Stimulated activated CD8-positive, alpha-beta memory T cell treated with anti-CD3 and anti-CD28 coated beads, Interleukin-4, amount 100 ng/mL, for 1 hour (primary cell): ENCODE measurements at places on chromosomes 12 and 14.

DNA sequence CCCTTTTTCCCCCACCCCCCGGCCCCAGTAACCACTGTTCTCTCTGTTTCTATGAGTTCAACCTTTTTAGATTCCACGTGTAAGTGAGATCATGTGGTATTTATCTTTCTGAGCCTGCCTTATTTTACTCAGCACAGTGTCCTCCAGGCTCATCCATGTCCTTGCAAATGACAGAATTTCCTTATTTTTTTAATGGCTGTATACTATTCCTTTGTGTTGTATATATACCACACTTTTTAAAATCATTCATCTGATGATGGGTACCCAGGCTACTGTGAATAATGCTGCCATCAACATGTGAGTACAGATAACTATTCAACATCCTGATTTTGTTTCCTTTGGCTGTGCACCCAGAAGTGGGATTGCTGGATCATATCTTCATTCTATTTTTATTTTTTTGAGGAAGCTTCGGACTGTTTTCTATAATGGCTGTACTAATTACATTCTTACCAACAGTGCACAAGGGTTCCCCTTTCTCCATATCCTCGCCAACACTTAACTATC, 54.7 kb downstream of the DDX51 start:
- DNase-seq = no peak

- DNase-seq = no peak
Observed at GRCh38 chr14:86299994-86300393, 770.0 kb downstream of the FLRT2 start.

DNA sequence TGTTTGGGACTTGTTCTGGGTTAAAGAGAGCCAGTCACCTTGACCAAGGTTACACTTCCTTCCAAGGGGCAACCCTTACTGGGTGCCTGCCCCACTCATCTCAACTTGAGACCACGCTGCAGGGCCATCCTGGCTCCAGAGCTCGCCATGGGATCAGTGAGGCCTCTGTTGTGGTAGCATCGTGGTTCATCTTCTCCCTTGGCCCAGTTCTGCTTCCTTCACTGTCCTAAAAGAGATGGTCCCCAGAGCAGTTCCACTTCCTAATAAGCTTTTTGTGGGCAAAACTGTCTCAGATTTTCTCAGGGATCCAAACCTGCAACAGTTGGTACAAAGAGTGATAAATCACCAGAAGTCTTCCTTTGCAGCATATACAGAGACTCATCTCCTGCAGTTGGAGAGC, 165.9 kb upstream of the TMEM260 start:
- no peak for DNase-seq

DNA sequence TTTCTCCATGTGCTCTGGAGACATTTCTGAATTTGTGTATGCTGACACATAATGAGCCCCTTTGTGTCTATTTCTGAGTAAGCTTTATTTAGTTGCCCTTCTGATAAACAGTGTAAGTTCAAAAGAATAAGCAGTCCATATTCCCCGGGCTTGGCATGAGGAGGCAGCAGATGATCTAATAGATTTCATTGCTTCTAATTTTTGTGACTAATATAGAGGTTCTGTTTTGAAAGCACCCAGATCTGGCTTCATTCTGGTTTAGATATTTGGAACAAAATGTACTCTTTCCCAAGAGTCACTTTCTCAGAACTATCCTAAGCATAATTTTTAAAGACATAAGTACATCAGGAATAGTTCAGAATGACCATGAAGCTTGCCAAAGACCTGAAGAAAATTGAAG, 290.9 kb downstream of the BTG1 start:
- no peak for DNase-seq

DNA sequence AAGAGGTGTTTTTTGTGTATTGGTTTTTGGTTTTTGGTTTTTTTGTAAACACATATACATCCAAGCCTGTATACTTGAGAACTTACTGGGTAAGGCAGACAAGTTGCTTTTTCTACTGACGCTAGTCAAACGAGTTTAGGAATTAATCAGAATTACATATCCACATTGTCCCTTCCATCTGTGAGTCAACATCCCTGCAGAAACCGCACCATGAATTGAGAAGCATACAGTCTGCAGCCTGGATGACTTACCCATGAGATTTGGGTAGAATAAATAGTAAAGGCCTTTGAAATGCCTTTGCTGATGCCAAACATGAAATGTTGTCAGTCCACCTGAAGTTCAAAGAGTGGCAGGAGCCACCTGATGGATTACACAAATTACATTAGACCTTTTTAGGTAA, 21.4 kb upstream of the C12orf42 start:
- no peak for DNase-seq

GRCh38 chr14:99737451-99737951, 53.4 kb downstream of the CYP46A1 start:
- DNase-seq = no peak

- no peak for DNase-seq
Observed at GRCh38 chr12:56477521-56478225, 9.3 kb downstream of the SPRYD4 start.

- DNase-seq = no peak
Observed at GRCh38 chr14:50021261-50022031, 94.9 kb downstream of the VCPKMT start.

DNA sequence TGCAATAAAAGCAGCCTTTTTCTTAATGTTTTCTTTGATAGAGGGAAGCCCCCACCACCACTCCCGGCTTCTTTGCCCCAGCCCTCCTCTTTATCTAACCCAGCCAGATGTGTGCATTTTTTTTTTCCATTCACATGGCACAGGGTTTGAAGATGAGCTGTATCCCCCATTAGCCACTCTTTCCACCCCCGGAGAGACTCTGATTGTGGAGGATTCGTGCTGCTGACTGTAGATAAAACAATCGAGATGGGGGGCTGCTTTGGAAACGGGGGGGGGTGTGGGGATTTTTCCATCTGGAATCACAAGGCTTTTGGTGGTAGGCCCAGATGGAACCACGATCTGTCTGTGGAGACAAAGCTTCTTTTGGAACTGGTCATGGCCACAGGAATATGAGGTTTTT, 46.2 kb upstream of the VASH1 start:
- DNase-seq = no peak

DNA sequence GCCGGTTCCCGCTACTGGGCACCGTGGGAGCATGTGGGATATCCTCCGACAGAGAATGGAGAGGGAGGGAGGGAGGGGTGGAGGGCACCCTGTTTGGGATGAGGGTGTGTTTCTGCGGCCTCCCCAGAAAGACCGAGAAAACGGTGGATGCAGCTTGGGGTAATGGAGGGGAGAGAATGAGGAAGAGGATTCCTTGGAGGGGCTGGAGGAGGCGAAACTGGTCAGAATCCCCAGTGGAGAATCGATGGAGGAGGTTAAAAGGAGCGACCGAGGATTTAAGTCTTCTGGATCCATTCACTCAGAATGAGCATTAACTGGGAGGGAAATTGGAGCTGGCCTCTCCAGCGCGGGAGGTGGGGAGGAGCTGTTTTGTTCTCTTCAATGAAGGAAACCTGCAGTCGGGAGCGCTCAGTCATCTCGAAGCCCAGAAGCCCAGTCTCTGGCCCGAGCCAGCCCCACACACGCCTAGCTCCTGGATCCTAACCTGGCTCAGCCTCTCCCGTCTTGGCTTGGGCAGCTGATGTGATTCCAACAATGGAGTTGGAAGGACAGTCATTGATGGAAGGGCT, 581 bp downstream of the ARG2 start:
- DNase-seq = no peak

DNA sequence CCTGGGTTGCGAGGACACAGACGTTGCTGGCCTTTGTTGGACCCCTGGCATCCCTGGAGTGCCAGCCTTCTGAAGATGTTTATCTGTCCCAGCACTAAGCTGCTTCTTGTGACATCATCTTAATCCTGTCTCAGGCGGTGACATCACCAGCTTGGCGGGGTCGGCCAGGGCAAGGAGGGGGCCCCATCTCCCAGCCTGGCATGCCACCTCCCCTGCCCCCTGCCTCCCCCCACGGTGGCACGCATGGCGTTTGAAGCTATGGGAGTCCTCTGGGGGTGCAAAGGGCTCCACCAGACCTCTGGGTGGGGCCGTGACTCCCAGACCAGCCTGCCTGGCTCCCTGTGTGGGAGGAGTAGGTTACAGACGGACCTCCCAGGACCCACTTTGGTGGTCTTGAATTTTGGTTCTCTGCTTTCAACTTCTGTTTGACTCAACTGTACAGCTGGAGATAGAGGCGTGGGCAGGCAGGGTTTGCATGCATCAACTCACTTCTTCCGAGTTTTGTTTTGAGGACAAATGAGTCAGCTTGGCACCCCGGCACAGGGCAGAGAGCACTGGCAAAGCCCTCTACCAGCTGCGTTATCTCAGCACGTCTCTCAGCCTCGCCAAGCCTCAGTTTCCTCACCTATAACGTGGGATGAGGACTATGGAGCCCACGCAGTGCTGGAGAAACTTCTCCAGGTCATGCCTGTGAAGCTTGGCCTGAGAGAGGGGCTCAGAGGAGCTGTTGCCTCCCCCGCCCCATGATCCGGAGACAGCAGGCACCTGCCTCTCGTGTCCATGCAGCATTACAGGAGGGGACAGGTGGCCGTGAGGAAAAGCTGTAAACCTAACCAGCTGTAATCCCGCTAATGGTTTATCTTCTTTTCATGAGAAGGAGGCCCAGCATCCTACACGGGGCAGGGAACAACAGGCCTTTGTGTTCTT, 38.8 kb upstream of the EML1 start:
- no peak for DNase-seq

GRCh38 chr12:53751336-53752191, at the start of gene CISTR:
Gene CISTR, minus strand, starts transcription at chr12:53751979.
- DNase-seq = no peak

DNA sequence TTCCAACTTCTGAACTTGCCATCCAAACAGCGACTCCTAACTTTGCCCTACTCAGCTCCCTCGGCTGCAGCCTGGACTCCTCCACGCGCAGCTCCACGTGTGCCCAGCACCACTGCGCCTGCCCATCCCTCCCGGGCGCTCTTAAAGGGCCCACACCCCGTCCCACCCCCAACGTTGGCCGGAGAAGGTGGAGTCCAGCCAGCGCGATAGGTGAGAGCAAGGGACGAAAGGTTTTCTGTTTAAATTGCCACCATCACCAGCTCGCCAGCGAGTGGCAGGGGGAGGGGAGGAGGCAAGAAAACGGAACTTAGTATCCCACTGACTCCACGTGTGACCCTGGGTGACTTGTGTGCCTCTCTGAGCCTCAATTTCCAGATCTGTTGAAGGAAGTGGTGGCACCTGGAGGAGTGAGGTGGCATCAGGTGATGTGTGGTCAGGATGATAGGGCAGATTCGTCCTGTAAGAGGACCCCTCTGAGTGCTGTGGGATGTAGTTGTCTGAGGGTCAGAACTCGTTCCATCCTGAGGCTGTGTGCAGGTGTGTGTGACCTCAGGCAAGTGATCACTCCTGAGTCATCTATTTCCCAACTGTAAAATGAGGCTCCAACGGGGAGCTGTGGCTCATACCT, 59.7 kb downstream of the TRPV4 start:
- no peak for DNase-seq

GRCh38 chr12:106750524-106750923, 24.0 kb upstream of the RIC8B start:
- no peak for DNase-seq

DNA sequence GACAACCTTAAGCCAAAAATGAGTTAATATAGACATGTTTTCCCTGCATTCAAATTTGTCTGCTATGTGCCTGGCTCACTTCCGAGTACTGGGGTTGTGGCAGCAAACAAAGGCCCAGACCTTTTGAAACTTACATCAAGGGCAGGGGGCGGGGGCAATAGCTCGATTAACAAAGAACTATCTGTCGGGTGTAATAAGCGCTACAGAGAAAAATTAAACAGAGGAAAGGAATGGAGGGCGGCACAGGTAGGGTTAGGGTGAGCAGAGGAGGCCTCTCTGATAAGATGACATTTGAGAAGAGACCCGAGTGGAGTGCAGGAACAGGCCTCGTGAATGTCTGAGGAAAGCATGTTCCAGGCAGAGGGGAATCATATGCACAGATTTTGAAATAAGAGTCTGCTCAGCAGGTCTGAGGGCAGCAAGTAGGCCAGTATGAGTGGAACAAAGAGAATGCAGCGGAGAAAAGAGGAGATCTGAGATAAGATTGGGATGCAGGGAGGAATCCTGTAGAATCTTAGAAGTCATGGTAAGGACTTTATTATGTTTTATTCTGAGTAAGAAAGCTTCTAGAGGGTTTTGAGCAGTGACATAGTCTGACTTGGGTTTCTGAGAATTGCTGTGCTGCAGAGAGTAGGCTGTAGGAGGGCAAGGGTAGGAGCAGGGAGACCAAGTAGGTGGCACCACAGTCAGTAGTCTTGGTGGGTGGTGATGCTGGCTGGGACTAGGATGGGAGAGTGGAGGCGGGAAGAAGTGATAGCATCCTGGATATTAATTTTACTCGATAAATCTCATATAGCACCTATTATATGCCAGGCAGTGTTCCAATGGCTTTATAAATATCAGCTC, 52.6 kb downstream of the BICDL1 start:
- no peak for DNase-seq

DNA sequence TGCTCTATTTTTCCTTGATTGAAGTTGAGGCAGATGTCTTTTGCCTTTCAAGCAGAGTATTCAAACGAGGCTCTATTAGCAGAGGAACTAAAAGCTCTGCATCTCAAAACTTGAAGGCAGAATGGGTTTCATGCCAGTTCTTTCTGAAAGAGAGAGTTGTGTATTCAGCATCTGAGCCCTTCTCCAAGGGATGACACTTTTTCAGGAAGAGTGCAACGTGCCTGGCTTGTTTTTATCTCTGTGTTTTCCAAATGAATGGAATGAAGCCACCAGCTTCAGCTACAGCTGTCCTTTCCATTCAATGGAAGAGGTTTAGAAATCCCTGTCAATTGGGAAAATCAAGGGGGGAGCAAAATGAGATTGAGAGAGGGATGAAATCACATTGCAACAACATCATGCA, 14.6 kb downstream of the BEST3 start:
- DNase-seq = no peak

DNA sequence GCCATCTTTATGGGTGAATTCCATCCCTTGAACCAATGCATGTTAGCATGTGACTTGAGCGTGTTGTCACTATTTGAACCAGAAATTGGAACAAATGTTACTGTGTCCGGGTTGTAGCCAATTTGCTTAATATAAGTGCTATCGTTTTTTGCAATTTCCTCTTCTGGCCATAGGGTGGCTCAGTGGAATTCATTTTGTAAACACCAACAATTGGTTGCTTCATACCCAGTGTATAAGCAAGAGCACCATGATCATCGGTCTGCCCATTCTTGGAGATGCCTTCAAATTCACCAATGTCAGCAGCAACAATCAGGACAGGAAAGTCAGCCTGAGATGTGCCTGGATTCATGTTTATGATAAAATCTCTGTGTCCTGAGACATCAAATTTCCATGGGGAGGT, 5.0 kb upstream of the NEDD1 start:
- DNase-seq = no peak

DNA sequence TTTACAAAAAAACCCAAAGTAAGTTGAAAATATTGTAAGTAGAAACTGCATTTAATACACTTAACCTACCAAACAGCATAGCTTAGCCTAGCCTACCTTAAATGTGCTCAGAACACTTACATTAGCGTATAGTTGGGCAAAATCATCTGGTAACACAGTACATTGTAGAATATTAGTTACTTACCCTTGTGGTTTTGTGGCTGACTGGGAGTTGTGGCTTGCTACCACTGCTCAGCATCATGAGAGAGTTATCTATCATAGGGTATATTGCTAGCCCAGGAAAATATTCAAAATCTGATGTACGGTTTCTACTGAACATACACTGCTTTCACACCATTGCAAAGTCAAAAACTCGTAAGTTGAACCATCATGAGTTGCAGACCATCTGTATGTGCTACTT, 141.7 kb upstream of the GARIN6 start:
- DNase-seq = no peak
